ENCODE measurements at places on chromosomes 2 and 18.
A peak's percentile ranks its signal among the peaks of the same experiment; 100 is the strongest.

- no peak for DNase-seq
Measured at GRCh38 chr18:55470826-55471225, 117.2 kb downstream of the TCF4 start.

GRCh38 chr2:134453973-134454372 is 200.1 kb downstream of the MGAT5 start:
- no peak for DNase-seq

DNA sequence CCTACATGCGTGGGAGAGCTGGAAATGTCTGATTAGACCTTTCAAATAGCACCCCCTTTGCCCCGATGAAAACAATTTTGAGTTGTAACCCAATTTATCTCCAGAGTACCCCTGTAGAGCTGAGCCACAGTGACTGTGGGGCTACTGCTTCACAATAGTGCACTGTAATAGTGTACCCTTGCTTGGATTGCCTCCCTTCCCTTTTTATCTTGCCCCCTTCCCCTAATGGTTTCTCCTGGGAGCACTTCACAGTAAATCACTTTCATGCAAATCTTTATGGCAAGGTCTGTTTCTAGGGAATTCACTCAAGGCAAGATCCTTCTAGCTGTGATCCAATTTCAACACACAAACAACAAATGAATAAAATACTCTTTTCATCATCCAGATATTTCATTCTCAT is 687.6 kb downstream of the MBD2 start:
- DNase-seq = no peak

DNA sequence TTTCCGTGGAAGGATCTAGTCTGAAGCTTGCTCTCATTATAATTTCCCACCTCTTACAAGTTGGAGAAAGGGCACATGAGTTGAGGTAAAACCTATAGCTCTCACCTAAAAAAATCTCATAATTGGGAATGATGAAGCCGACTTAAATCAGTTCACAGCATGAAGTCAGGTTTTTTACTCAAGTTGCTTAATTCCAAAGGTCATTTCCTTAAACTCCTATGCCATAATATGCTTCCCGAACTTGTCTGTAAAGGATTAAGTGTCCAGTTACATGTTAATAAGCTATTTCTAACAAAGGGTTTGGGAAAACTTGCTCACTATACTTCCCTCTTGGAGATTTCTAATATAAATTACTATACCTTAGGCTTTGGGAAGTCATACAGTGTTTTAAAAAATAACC is 481.2 kb downstream of the NUP35 start:
- no peak for DNase-seq

- DNase-seq = no peak
Measured at GRCh38 chr2:173652311-173652710, 297.6 kb downstream of the CDCA7 start.

DNA sequence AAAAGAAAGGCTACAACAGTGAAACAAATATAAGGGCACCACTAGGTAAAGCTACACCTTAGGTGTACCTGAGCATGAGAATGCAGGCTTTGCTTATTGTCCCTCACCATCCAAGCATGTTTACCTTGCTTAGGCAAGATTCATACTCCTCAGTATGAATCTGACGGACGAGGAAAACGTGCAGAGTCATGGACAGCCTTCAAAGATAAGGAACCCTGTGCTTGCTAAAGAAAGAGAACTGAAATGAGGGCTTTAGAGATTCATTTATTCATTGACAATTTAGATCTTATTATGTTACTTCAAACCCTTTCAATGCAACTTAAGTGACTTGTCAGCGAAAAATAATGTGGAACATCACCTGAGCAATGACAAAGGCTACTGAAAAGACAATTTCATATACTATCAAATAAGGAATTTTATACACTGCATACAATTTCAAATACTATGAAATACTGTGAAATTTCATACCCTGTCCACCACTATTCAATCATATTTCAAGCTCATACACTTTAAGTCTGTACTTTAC is 21.7 kb downstream of the CLASP1 start:
- DNase-seq = no peak

GRCh38 chr2:49404108-49404507 is 249.8 kb upstream of the FSHR start:
- DNase-seq = peak; percentile 54

DNA sequence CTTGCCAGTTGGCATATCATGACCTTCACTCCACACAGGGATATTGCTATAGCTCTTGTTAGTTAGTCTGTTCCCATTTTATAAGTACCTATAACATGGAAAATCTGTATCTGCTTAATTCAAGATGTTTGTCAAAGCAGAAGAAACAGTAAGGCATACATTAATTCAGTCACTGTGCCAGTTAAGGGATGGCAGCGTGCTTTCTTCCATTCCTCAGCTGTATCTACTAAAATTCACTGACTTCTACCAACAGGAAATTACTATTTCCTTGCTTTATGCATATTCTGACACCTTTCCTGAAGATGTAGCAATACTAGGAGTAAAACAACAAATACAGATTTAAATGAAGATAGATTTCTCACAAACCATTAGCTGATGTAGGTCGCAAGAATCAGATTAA is 59.9 kb downstream of the RNF152 start:
- no peak for DNase-seq

DNA sequence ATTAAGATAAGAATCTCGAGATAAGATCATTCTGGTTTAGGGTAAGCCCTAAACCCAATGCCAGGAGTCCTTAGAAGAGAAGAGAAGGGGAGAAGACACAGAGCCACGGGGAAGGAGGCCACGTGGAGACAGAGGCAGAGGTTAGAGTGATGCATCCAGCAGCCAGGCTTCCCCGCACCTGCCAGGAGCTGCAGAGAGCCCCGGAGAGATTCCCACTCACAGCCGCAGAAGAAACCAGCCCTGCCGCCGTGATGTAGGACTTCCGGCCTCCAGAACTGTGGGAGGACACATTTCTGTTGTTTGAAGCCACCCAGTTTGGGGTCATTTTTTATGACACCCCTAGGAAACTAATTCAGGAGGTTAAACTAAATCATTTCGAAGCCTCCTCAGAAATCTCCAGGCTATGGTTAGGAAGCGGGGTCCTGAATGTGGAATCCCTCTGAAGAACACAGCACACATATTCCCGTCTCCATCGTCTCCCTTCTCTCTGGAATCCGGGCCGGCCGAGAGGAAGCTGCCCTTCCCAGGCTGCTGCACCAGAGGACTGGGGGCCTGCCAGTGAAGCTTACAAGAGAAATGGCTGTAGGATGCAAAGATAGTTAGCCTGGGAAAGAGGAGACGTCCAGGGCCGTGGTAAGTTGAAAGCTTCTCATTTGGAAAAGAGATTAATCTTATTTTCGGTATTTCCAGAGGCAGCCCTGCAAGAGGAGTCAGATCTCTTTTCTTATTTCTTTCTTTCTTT is 156.6 kb downstream of the TWIST2 start:
- DNase-seq = no peak

- DNase-seq = no peak
Measured at GRCh38 chr2:11891671-11892440, 145.4 kb downstream of the LPIN1 start.

DNA sequence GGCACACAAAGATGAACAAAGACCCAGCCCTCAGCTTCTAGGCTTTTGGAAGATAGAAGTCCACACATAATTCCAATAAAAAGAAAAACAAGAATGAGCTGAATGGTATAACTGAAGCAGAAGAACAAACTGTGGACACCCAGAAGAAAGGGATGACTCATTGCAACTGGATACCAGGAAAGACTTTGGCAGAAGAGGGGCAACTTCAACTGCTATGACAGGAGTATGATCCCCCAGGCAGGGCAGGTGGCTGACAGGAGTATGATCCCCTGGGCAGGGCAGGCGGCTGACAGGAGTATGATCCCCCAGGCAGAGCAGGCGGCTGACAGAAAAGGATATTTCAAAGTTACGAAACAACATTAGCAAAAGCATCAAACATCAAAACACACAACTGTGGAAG is 21.6 kb downstream of the PID1 start:
- DNase-seq = no peak

DNA sequence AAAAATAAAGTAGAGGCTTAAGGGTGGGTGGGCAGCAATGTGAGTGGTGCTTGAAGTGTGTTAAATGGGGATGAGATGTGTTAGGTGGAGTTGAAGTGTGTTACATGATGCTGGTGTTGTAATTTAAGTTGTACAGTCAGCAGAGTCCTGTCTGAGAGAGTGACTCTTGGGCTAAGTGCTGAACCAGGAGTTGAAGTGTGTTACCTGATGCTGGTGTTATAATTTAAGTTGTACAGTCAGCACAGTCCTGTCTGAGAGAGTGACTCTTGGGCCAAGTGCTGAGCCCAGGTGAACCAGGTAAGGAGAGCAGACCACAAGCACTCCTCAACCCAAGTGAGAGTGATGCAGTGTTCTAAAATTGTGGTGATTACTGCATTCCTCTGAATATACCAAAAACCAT is 40.6 kb downstream of the LCLAT1 start:
- DNase-seq = no peak

DNA sequence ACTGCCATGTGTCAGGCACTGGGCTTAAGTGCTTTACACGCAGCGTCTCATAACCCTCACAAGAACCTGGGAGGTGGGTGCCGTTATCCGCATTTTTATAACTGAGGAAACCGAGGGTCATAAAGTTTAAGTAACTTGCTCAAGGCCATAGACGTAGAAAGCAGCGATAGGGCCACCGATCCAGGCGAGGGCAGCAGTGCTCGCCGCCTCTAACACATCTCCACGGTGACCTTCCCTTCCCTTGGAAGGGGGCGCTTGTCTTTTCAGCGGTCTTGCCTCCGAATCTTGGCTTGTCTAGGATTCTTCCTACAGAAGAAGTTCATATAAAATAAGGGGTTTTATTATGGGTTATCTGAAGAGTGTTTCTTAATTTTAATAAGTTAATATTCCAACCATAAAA is 186.6 kb downstream of the GBX2 start:
- no peak for DNase-seq

- DNase-seq = no peak
Measured at GRCh38 chr2:203326356-203326755, 1.8 kb upstream of the ABI2 start.

GRCh38 chr18:2337552-2338141 is 233.7 kb downstream of the METTL4 start:
- no peak for DNase-seq

- DNase-seq = peak; percentile 58
Measured at GRCh38 chr18:62781893-62782292, 66.6 kb downstream of the PHLPP1 start.

DNA sequence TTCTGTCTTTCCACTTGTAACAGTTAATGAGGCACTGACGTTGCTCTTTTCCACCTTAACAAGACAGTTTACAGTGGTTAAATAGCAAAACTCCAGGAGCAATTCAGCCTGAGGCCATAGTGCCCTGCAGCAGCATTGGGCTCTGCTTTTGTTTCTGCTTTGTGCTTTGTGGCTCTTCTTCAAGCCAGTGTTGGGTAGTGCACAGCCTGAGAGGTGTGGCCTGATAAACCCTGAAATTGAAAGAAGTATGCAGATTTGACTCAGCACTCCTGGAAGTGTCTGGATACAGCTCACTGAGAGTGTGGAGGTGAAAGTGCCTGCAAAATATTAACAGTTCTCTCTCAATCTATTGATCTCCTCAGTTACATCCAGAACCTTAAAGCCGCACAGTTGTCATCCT is 63.0 kb downstream of the STK25 start:
- DNase-seq = no peak

GRCh38 chr2:113054066-113054465 is 1.4 kb upstream of the IL36B start:
- no peak for DNase-seq

DNA sequence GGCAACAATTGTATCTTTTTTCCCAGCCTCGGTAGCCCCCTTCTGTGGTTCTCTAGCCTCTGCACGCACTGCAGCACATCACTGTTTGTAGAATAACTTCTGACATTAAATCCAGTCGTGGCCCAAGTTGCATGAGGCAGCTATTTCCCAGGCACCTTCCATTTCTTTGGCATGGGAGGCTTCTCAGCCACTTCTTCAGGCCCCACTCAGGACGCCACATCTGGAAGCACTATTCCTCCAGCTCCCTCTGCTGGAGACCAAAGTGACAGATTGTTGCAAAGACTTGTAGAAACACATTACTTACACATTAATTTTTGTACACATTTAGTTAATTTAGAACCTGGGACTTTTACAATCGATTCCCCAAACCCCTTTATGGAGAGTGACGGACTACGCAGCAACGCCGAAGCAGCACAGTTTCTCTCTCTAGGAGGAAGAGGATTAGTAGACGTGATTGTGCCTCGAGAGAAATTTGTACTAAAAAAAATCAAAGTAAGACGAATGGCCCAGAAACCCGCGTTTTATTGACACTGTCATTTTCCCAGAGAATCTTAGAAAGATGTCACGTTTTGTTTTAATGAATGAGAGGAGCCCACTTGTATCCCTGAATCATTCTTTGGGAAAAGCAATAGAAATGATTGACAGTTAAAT is 57.8 kb upstream of the RGPD5 start:
- DNase-seq = peak; percentile 35

GRCh38 chr2:38615237-38615636 is 12.5 kb upstream of the HNRNPLL start:
- no peak for DNase-seq

- DNase-seq = no peak
Measured at GRCh38 chr2:191646163-191646902, 31.6 kb upstream of the NABP1 start.

Data from NCI-H345 (cell line).